ENCODE measurements at places on chromosomes 4 and X.

- DNase-seq, result no peak
Observed at GRCh38 chrX:110132450-110133114, 129.7 kb downstream of the TMEM164 start.

DNA sequence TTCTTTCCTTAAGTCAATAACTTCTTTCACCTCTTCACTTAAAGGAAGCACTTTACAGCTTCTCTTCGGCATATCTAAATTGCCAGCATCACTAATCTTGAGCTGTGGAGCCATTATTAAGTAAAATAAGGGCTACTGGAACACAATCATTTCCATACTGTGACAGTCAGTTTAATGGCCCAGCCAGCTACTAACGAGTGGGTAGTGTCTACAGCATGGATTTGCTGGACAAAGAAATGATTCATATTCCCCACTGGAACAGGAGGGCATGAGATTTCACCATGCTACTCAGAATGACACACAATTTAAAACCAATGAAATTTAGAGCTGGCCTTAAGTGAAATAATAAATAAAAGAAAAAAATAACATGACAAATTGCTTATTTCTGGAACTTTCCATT, 72.1 kb downstream of the DDIT4L start:
- no peak for DNase-seq

DNA sequence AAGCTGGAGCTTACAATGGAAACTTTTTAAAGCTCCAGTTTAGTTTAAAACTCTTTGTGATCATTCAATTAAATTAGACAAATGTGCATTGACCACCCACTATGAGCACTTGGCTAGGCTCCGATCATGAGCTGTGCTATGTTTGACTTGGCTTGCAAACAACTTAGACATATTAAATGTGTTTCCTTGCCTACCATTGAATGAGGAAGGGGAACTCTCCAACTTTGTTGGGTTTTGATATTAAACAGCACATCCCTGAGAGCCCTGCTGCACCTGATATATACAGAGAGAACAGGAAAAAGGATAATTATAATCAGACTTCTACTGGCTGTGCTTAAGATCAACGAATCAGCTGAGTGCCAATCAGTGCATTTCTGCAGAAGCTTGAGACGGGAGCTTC, 71.4 kb upstream of the ADGRL3 start:
- no peak for DNase-seq

DNA sequence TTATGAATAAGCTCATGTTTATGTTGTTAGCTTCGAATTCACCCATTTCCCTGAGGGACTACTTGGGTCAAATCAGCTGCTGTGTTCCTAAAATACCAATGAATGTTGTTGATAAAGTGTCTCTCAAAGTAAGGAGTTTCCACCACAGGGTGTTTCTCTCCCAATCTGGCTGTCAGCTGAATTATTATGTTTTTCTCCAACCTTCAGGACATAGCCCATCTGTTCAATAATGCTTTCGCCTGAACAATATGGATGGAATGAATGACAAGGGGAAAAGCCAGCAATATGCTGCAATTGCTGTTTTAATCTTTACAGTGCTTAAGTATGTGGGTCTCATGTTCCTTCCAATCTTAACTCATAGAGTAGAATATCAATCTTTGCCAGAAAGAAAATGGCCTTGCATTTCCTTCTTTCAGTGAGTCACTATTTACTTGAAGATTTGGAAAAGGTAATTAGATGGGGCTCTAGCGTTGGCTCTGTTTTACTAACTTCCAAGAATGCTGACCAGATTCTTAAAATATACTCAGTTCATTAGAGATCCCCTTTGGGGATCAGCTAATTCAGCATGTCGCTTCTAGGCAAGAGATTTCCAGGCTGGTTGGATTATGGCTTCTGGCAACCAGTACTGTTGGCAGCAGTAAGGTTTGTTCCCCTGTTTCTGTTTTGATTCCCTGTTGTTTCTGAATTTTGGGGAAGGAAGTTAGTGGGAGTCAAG, 410.5 kb downstream of the PPP3CA start:
- no peak for DNase-seq

DNA sequence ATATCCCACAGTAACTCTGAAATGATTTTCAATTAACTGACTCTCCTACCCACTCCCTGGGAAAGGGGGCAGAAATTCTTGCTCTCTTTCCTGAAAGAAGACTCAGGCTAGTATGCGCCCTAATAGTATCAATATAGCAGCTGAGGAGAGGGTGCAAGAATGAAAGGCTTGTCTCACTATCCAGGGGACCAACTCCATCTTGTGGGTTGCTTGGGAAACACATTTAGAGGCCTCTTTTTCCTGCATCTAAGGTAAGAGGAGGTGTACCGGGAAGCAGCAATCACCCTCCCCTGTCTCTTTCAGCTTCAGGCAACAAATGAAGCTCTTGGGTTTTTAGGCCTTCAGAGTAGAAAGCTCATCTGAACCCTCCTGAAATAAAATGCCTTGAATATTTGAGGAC, 11.3 kb downstream of the TMEM255A start:
- no peak for DNase-seq

- no peak for DNase-seq
Observed at GRCh38 chrX:134664202-134664601, 5.9 kb upstream of the PLAC1 start.

GRCh38 chr4:150010525-150011126, 67.6 kb upstream of the DCLK2 start:
- peak; percentile 69 for DNase-seq

- no peak for DNase-seq
Observed at GRCh38 chrX:32280489-32280888, 930.9 kb downstream of the DMD start.

- DNase-seq, result no peak
Observed at GRCh38 chr4:172698256-172698655, 470.4 kb upstream of the GALNT7 start.

DNA sequence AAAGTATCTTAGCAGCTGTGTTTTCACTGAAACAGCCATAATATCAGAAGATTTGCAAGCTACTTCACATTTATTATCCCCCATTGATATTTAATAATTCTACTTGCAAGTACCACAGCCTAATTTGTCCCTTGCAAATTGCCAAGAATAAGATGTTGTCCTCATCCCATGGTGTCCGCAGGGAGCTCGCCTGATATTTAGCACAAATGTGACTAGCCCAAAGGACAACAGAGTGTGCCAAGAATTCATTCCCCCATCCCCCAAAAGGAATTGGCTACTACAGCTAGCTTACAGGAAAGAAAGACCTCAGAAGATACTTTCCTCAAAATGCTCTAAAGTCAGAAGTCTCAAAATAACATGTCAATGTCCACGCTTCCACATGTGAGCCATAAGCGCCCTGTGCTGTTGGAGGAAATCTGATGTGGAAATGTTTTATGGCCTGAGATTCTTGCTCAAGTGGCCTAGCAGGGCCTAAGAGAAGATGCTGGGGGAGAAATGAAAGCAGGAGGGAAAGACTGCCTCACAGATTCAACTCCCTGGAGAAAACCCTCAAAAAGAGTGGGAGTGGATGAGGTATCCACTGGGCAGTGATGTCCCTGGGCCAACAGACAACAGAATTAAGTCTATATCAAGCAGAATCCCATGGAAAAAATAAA, 111.4 kb downstream of the SH3KBP1 start:
- no peak for DNase-seq

DNA sequence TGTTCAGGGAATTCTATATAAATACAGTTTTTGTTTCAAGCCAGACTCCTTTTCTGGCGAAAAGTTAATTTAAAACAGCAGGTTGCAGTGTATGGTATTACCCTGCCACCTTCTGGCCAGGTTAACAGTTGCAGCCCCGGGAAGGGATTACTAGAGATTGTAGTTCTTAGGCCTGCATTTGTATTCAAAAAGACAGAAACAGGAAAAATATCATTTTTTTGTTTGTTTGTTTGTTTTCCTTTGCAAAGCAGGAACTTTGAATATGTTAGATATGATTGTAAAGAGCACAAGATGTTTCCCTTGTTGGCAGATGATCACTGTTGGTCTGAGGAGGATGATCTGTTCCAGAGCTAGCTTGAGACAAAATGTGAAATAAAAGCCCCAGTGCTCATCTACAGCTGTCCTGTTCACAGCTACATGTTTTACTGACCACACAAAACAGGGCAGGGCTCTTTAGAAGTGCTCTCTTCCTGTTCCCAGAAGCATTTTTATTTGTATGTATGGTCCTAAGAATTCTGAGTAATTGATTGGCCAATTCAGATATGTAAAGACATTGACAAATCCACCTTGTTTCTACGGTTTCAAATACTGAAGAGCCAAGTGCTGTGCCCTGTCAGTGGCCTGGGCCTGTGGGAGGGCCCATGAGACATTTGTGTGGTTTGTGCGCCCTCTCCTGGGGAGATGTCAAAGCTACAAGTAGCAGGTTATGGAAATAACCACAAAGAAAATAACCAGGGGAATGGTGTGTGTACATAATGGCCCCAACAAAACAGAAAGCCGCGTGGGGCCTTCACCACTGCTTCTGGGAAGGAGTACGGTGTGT, 57.9 kb downstream of the CLDN22 start:
- peak; percentile 87 for DNase-seq

DNA sequence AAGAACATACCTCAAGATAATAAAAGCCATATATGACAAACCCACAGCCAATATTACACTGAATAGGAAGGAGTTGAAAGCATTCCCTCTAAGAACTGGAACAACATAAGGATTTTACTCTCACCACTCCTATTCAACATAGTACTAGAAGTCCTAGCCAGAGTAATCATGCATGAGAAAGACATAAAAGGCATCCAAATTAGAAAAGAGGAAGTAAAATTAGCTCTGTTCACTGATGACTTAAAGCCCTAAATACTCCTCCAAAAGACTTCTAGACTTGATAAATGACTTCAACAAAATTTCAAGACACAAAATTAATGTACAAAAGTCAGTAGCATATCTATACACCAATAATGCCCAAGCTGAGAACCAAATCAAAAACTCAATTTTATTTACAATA, 235.7 kb downstream of the NKX6-1 start:
- DNase-seq, result no peak

DNA sequence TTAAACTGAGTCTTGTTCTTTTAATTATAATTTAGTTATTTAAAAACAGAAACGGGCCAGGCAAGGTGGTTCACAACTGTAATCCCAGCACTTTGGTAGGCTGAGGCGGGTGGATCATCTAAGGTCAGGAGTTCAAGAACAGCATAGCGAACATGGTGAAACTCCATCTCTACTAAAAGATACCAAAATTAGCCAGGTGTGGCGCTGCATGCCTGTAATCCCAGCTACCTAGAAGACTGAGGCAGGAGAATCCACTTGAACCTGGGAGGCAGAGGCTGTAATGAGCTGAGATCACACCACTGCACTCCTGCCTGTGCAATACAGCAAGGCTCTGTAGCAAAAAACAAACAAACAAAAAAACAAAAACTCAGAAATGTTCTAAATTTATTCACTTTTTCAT, 852.9 kb downstream of the TECRL start:
- DNase-seq, result no peak

GRCh38 chr4:55358668-55359067, 12.6 kb downstream of the SRD5A3 start:
- no peak for DNase-seq

- no peak for DNase-seq
Observed at GRCh38 chrX:24789047-24789446, 95.3 kb downstream of the POLA1 start.

DNA sequence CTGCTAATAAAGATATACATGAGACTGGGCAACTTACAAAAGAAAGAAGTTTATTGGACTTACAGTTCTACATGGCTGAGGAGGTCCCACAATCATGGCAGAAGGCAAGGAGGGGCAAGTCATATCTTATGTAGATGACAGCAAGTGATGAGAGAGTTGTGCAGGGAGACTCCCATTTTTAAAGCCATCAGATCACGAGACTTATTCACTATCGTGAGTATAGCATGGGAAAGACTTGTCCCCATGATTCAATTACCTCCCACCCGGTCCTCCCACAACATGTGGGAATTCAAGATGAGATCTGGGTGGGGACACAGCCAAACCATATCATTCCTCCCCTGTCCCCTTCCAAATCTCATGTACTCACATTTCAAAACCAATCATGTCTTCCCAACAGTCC, 50.9 kb upstream of the GRID2 start:
- no peak for DNase-seq

DNA sequence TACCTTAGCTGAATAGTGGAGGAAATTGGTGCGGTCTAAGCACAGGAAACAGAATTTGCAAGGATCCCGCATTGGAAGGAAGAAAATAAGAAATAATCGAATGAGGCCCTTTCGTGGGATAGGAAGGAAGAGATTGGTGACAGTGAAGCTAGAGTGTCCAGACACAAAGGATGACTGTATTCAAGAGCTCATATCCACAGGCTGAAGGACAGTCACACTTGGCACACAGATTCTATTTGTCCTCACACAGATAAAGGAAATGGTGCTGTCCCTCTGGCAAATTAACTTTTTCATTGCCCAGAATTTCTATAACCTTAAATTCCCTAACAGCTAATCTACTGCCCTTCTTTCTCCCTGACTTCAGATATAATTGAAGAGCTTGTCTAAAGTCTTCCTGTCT, 2188.9 kb upstream of the TENM3 start:
- no peak for DNase-seq

DNA sequence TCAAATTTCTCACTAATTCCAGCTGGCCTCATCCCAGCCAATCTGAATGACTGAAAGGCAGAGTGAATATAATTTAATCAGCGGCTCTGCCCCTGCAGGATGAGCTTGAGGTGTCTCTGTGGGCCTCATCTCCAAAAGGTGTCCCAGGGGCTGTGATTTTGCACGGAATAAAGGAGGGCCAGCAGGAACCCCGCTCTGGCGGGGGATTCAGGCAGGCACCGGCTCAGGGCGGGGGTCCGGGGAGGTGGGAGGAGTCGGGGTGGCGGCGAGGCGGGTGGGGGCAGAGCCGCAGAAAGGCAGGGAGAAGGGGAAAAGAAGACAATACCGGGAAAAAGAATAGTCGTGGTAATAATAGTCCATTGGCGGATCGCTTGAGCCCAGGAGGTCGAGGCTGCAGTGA, 16.0 kb upstream of the ERCC6L start:
- DNase-seq, result no peak

DNA sequence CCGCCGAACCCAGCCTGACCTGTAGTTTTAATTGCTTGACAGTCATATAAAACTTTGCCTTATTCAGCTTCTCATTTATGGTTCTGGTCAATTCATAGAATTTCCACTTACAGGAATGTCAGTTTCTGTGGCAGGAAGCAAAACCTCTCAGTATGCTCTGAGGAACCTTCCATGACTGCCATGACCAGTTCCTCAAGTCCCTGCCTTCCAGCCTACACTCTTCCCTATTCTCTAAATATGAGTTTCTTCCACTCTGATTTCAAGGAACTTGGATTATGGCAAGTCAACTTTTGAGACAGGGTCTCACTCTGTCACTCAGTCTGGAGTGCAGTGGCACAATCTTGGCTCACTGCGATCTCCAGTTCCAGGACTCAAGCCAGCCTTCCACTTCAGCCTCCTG, 26.0 kb upstream of the NSUN7 start:
- no peak for DNase-seq

All from islet precursor cell (in vitro differentiated cells).